Umbilical cord (tissue), 2 donors: ENCODE measurements at places on chromosomes 4 and X.
A peak's percentile ranks its signal among the peaks of the same experiment; 100 is the strongest.

- peak; percentile 90 for DNase-seq
These were observed 172 bp upstream of the HSPA4L start for GRCh38 chr4:127782025-127782274.

DNA sequence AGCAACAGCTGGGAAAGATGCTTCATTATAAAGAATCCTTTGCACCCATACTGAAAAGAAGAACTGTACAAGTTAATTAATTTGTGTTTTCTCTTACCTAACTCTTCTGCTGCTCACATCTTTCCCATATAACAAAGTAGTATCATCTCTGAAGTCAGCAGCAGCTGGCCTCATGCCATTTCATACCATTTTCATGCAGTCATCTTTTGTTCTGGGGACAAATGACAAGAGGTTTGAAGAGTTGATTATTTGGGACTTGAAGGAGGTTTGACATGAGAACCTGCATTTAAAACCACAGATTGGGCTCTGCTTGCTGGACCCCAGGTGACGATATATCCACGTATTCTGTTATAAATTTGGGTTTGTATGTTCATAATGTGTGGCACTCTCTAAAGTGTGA lies 430.3 kb downstream of the SPRY1 start:
- DNase-seq, result no peak

DNA sequence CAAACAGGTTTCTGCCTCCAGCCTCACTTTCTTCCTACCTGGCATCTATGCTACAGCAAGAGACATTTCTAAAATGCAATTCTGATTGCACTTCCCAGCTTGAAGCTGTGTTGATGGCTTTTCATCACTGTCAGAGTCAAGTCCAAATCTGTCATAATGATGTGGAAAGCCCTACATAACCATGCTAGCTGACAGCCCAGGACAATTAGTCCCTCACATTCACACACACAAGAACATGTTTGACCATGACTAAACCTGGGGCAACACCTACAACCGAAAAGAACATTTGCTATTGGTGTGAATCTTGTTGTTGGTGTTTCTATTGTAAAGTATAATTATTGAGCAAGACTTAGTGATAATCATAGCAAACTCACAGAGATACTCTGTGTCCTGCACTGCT lies 58.2 kb downstream of the PPM1K start:
- no peak for DNase-seq

GRCh38 chr4:105923497-105924238 lies 28.4 kb downstream of the NPNT start:
- DNase-seq, result peak; percentile 31

- peak; percentile 66 for DNase-seq
These were observed 273.6 kb downstream of the FBXO8 start for GRCh38 chr4:174009686-174010451.

GRCh38 chrX:139844884-139845283 lies 88.0 kb downstream of the ATP11C start:
- no peak for DNase-seq

DNA sequence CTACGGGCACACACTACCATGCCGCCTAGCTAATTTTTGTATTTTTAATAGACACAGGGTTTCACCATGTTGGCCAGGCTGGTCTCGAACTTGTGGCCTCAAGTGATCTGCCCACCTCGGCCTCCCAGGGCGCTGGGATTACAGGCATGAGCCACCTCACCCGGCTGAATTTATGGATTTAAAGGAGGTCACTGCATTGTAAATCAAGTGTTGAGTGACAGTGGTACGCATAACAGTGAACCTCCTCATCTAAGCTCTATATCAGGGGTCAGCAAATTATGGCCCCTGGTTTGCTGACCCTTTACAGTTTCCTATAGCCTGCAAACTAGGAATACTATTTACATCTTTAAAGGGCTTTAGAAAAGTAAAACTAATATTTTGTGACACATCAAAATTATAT lies 2.6 kb upstream of the UXT start:
- DNase-seq, result no peak

GRCh38 chr4:63170923-63171322 lies 1238.3 kb downstream of the TECRL start:
- no peak for DNase-seq

DNA sequence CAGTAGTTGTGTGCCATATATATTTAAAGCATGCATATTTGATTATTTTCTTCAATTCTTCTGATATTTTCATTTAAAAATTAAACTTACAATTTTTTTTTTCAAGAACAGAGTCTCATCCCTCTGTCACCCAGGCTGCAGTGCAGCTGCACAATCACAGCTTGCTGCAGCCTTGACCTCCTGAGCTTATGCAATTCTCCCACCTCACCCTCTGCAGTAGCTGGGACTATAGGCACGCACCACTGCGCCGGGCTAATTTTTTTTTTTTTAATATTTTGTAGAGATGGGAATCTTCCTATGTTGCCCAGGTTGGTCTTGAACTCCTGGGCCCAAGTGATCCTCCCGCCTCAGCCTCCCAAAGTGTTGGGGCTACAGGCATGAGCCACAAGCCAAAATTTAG lies 5.8 kb upstream of the DCLK2 start:
- DNase-seq, result no peak

GRCh38 chrX:155864655-155865054 lies 16.5 kb upstream of the VAMP7 start:
- DNase-seq, result no peak

DNA sequence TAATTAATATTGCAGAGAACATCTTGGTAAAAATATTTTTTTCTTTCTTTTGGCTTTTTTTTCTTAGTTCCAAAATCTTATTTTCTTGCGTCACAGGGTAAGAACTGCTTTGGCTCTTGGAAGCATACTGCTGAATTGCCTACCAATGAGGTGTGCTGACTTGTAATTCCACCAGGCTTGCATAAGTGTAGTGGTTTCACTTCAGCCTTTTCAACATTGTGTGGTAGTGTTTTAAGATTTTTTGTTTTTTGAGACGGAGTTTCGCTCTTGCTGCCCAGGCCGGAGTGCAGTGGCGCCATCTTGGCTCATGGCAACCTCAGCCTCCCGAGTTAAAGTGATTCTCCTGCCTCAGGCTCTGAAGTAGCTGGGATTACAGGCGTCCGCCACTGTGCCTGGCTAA lies 42.4 kb downstream of the N4BP2 start:
- peak; percentile 3 for DNase-seq

- peak; percentile 70 for DNase-seq
These were observed at the start of gene DCHS2 for GRCh38 chr4:154491341-154492271. DCHS2 (minus strand) TSS chr4:154491799; CDS start chr4:154491355, 444 bp downstream.

- DNase-seq, result peak; percentile 55
These were observed 57.6 kb downstream of the PROM1 start for GRCh38 chr4:16026160-16026761.

DNA sequence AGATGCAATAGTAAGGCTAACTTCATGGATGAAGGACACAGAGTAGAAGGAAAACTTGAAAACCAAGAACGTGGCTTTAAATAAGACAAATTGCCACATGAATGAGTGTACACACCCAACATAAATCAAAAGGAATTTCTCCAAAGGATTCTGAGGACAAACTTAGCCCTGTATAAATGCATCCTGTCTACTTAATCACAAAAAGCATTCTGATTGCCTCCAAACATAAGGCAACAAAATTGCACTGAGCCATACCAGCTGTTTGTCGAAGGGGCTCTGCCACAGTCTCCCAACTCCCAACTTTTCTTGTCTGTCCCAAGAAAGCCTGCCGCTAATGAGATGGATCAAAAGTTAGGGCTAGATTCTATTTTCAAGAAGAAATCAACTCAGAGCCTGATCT lies 194.3 kb downstream of the SOWAHB start:
- DNase-seq, result peak; percentile 47

DNA sequence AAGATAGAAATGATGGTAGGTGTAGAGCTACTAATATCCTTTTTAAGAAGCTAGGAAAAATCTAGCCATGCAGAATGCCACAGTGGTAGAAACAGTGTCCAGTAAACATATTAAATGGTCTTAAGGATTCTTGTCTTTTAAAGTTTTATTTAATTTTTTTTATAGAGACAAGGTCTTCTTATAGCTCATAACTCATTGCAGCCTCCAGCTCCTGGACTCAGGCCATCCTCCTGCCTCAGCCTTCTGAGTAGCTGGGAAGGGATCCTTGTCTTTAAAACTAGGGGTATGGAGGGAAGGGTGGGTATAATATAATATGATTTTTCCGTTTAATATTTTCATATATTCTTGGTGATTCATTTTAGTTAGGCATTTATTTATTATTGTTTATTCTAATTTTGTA lies 3.8 kb downstream of the TMEM165 start:
- no peak for DNase-seq

- DNase-seq, result no peak
These were observed 310.3 kb upstream of the ZFP42 start for GRCh38 chr4:187685247-187685646.

DNA sequence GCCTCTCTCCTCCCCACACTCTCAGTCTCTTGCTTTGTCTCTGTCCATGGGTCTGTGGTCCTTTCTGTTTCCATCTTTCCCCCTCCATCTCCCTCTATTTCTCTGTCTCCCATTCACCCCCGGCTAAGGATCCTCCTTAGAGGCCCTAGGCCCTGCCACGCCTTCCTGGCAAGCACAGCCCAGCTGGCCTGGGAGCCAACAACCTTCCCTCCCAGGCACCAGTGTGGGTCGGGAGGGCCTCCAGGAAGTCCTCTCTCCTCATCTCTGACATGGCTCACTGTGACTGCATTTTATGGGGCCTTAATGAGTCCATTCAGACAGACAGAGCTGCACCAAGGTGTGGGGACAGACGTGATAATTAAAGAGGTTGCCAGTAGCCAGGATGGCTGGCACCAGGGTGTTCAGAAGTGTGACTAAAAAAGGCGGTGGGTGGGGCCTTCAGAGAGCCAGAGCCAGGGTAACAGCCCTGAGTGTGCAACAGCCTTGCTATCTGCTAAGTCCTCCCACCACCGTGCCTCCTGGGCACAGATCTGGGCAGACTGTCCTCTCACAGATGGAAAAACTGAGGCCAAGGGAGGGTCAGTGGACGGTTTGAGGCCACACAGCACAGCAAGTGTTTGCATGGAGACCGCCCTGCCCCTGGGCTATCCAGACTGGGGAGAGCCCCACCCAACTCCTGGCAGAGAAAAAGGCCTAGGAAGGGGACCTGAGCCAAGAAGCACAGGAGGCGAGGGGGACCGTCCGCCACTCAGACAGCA lies 31.5 kb downstream of the BLOC1S4 start:
- DNase-seq, result no peak

GRCh38 chrX:112734290-112734689 lies 54.6 kb upstream of the LHFPL1 start:
- DNase-seq, result peak; percentile 70

- no peak for DNase-seq
These were observed 394.8 kb upstream of the TENM3 start for GRCh38 chr4:181848357-181848756.

DNA sequence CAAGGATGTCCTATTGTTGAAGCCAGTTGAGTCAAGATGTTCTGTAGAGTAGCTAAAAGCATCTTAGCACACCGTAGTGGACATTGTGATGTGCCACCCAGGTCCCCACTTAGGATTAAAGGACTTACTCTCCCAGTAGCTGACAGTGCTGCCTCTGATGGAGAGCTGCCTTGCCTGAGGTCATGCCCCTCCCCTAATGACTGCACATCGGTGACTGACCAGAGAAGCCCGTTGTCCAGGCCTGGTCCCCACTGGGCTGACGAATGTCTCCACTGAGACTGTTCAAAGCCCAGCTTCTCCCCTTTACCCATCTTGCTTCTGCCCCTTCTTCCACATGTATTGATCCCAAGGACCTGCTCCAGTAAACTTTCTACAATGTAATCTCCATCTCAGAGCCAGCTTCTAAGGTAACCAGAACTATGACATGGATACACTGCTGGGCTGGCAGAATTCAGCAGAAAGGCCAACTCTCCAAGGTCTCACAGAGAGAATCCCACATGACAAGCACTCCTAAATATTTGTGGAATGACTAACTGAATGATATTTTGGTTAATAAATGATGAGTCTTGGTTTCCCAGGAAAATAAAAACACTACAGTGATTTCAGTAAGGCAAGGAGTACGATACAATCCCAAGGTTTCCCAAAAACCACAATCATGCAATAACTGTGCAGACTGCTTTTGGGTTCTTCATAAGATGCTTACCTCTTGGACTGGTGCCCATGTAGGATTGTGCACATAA lies 82.4 kb upstream of the TMEM150C start:
- no peak for DNase-seq

DNA sequence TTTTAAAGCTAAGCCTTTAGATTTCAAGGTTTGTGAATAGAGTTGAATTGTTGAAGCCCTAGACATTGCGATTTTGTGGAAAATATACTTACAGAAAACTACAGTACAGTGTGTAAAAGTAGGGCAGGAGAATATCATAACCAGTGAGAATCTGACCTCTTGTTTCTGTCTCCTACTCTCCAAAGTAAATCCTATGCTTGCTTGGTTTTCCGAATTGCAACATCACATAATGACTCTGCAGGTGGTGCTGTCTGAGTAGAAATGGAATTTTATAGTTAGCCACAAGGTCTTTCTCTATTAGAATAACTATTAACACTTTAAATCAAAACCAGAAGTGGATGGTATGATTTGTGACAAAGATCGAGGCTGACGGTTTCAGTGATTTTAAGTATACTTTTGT lies 505.6 kb downstream of the RAPGEF2 start:
- DNase-seq, result no peak

DNA sequence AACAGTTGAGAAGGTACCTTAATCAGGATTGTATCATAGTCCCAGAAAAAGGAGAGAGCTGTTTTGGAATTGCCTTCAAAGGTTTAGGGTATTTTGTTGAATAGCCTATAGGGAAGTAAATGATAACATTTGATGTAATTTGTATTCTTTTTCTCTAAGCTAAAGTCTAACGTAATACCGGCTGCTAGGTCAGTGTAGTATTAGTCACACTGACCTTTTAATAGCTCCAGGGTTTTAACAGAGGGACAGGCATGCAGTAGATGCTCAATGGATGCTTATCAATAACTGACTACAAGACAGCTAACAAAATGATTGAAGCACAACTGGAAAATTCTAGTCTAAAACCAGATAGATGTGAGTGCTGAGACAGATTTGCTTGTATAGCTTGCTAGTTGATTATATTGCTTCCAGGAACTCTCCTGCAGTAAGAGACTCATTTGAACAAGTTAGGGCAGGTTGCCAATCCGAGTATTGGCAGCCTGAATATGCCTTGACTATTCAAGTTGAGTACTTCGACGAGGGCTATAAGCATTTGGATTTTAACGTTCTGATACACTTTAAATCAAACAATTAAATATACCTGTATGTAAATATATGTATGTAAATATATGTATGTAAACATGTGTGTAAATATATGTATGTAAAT lies 16.5 kb upstream of the PNPLA4 start:
- no peak for DNase-seq

- peak; percentile 14 for DNase-seq
These were observed 34.9 kb downstream of the FTHL17 start for GRCh38 chrX:31036895-31037294.

DNA sequence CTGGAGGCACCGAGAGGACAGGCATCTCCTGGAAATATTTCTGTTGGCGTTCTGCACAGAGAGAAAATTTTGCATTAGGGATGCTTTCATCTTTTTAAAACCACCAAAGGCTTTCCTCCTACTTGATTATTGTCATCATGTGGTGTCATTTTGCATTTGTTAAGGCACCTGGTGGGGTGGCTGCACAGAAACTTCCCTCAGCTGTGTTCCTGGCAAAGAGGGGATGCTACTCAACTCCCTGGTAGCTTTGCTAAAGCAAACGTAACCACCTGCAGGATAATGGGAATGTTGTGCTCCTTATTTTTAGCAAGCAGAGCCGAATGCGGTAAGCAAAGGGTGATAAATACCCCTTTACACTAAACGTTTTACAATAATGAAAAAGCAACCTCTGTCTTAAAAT lies 229.8 kb downstream of the STIM2 start:
- no peak for DNase-seq

- DNase-seq, result no peak
These were observed 135.7 kb upstream of the SCML1 start for GRCh38 chrX:17601441-17602200.

GRCh38 chr4:3479358-3480101 lies 16.4 kb downstream of the DOK7 start:
- DNase-seq, result no peak

GRCh38 chr4:62618042-62618441 lies 1417.9 kb downstream of the ADGRL3 start:
- no peak for DNase-seq
